ENCODE measurements at places on chromosomes 6 and 20.

DNA sequence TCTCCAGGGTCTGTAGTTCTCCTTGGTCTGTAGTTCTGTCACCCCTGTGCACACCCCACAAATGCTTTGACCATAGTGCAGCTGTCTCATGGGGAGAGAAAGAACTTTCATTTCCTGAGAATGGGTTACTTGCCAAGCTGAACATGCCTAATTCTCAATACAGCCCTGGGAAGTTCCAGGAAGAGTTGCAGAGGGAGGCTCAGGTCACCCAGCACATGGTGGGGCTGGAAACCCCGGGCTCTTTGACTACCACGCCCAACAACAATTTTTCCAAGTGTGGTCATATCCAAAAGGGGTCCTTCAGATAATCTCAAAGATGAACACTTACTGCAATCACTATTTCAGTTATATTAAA lies 2.2 kb upstream of the PTPRA start:
- no peak for DNase-seq

DNA sequence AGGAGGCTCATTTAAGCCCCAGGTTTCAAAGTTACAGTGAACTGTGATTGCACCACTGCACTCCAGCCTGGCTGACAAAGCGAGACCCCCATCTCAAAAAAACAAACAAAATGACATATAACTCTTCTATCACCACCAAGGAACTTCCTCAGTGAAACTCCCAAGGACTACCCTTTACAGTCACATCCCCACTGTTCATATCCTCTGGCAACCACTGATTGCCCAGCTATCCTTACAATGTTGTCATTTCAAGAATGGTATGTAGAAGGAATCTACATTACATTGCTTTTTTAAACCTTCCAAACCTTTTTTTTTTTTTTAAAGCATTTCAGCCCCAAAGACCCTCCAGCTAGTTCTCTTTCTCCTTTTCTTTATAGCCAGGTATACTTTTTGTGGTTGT lies 123.1 kb upstream of the CARMIL1 start:
- no peak for DNase-seq

DNA sequence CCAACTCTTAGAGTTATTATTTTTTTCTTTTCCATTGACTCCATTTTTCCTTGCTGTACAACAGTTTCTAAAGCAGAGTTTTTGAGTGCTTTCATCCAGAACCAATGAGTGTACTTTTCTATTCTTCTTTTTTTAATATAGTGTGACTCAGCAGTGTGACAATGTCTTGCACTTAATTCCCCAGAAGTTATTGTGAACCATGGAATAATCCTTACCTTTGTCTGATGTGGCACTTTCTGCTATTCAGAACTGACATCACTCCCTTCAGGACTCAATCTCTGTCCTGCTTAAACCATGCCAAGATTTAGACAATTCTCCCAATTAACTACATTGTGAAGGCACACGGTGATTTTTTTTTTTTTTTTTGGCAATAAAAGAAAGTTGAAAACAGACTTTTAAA lies 41.5 kb downstream of the GRIK2 start:
- no peak for DNase-seq

GRCh38 chr6:143449714-143450452 lies 612 bp downstream of the ADAT2 start:
- DNase-seq = peak; percentile 46

- no peak for DNase-seq
These were observed 2.0 kb downstream of the SMIM29 start for GRCh38 chr6:34246563-34247391.

GRCh38 chr20:25248786-25249172 lies 894 bp downstream of the PYGB start:
- no peak for DNase-seq

DNA sequence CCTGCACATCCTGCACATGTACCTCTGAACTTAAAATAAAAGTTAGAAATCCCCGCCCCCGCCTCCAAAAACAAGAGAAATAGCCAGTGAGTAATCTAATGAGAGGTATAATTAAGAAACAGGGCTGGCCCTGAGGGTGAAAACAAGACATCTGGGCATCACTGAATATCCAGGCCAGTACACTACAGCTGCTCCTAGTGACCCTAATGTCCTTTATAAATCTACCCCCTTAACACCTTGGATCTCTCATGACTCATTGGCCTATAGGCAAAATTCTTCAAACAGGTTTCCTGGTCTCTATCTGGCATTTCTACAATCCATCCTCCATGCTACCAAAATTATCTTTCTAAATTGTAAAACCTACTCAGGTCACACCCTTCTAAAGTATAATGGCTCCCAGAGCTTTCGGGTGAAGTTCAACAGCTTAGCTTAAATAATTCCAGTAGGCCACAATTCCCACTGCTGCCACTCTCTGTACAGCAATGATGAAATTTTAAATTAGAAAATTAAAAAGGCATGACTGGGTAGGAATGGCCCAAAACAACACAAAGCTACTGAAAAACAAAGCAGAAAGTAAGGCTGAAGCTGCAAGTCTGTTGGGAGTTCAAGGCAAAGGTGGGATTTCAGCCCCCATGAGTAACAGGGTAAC lies 260.9 kb downstream of the GMDS start:
- DNase-seq = no peak

GRCh38 chr6:145731447-145731846 lies 3.9 kb downstream of the EPM2A start:
- DNase-seq = no peak

DNA sequence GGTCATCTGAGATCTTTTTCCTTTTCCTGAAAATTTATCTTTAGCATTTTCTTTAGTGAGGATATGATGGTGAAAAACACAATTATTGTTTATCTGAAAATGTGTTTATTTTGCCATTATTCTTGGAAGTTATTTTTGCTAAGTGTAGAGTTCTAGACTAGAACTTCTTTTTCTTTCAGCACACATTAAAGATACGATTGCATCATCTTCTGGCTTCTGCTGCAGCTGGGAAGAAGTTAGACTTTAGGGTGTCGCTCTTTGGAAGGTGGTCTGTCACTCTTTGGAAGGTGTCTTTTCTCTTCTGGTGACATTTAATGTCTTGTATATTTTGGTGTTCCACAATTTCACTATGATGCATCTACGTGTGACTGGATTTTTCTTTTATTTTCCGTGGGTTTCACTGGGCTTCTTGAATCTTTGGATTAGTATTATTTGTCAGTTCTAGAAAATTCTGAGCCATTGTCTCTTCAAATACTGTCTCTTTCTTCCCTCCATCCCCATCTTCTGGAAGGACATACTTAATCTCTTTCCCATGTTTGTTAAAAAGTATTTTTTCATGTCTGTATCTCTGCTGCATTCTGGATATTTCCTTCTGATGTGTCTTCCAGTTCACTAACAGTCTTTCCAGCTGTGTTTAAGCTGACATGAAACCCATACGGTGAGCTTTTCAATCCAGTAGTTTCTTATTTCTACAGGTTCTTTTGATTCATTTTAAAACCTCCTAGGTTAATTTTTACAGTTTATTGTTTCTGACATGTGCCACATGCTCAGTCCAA lies 81.0 kb downstream of the AGPAT4 start:
- DNase-seq = no peak

DNA sequence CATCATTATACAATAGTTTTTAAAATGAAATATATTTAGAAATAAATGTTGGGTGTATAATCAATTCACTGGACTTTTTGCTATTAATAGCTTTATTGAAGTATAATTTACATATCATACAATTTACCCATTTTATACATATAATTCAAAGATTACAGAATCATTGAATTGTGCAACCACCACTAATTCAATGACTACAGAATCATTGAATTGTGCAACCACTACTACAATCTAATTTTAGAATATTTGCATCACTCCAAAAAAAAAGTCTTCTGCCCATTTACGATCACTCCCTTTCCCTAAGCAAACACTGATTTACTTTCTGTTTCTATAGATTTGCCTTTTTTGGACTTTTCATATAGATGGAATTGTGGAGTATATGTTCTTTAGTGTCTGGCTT lies 35.1 kb upstream of the RIMS1 start:
- no peak for DNase-seq

GRCh38 chr6:167481307-167481926 lies 156.5 kb downstream of the TTLL2 start:
- no peak for DNase-seq

- DNase-seq = no peak
These were observed at the start of gene UBD for GRCh38 chr6:29559524-29560287. Gene UBD, minus strand, starts transcription at chr6:29559732. Its CDS starts 31 bp downstream, at chr6:29559701.

- DNase-seq = no peak
These were observed 81.6 kb downstream of the KCNB1 start for GRCh38 chr20:49400904-49401303.

DNA sequence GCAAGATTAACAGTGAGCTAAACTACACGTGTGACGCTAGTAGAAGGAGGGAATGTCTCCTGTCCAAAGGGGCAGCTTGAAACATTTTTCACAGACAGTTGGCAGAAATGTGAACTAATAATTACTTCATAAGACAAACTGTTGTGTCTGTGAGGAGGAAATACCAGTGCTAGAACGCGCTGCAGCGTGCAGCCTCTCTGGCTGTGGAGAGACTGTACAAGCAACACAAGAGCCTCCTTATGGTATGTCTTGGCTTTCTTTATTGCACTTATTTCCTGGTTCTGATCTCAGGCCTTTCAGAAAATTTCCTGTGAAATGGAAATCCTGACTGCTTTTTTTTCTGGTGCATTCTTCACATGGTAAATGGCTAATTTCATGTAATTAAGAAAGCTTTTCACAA lies 25.3 kb upstream of the TIAM2 start:
- no peak for DNase-seq

DNA sequence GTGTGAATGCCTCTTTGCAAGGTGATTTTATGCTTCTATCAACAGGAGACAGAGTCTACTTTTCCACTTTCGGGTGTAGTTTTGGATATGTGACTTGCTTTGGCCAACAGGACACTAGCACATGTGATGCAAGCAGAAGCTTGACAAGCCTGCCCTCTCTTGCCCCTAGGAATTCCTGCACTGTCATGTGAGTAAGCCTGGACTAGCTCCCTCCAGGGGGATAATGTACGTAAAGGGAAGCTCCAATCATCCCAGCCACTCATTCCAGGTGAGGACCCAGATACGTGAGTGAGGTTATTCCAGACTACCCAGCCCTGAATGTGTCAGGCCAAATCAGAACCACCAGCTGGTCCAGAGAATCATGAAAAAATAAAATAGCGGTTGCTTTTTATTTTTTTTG lies 33.3 kb downstream of the BEND3 start:
- no peak for DNase-seq

DNA sequence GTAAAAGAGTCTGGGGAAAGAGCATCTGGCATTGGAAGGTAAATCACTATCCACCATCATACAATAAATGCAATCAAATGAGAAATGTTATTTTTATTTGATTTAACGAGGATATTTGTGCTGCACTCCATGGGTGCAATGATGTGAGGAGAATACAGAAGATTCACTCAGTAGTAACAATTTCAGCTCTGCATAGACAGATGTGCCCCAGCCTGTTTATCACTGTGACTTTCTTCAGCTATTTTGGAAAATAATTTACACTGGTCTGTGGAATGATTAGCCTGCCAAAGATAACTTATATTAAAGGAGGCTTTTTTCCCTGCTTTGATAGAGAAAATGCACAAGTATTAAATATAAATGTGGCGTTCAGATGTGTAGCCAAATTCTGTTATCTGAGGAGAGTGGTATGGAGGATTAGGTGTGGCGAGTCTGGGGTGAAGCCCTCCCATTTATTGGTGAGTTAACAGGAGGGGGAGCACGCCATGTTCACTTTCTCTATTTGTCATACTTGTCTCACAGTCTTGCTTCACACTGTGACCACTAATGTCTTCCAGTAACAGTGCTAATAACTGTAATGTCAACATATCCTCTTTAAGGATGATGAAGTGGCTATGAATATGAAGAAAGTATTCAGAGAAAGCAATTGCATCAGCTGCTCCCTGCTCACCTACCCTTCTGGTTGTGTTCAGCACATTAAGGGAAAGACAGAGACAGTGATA lies 645.6 kb downstream of the MMUT start:
- no peak for DNase-seq

GRCh38 chr6:43833223-43833995 lies 63.4 kb downstream of the VEGFA start:
- no peak for DNase-seq

GRCh38 chr6:39792540-39793450 lies 619 bp downstream of the DAAM2 start:
- DNase-seq = no peak

- no peak for DNase-seq
These were observed 33.9 kb downstream of the EDN1 start for GRCh38 chr6:12324099-12324498.

GRCh38 chr6:133502441-133503335 lies 261.5 kb downstream of the EYA4 start:
- no peak for DNase-seq

- no peak for DNase-seq
These were observed 1.7 kb upstream of the KIF25 start for GRCh38 chr6:167995731-167996151.

DNA sequence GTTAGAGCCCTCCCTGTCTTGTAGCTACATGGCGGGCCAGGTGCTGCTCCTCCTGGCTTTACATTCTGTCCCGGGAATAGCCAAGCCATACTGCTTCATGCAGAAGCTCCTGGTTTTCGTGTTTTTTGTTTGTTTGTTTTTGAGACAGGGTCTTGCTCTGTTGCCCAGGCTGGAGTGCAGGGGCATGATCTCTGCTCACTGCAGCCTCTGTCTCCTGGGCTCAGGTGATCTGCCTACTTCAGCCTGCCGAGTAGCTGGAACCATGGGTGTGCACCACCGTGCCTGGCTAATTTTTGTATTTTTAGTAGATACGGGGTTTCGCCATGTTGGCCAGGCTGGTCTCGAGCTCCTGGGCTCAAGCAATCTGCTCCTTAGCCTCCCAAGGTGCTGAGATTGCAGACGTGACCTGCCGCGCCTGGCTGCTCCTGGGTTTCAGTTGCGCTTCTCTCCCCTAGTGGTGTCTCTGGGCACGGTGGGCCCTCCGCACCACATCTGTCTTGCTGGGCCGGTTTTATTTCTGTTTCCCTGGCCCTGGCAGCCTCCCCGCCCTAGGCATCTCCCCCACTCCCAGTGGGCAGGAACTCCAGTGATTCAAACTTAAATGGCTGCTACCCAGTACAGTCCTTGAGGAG lies 12.9 kb downstream of the CDYL start:
- DNase-seq = no peak

GRCh38 chr6:170269846-170270541 lies 20.9 kb downstream of the DLL1 start:
- DNase-seq = no peak

GRCh38 chr6:89311530-89311852 lies 3.6 kb downstream of the GABRR2 start:
- no peak for DNase-seq

DNA sequence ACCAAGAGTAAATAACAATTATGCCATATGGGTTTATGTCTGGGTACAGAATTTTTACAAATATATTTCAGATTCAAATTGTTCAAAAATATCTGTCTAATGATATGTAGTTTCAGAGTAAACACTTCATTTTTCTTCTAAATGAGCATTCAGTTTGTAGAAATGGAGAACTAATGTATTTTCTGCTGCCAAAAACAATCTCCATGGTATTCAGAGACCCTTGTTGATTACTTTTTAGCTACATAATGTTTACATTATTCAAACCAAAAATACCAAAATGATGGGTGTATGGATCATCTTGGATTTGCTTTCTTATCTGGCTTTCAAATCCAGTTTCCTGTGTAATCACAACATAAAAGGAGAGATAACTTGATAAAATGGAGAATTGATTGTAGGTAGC lies 576.0 kb upstream of the CDH4 start:
- DNase-seq = no peak

Measured in activated CD4-positive, CD25-positive, alpha-beta regulatory T cell treated with anti-CD3 and anti-CD28 coated beads, Interleukin-2, amount 50 U/mL, for 72 hours (primary cell).